HS-5 (cell line): ENCODE measurements at places on chromosomes 16 and 17.

- DNase-seq = peak; percentile 30
Observed at GRCh38 chr17:46191322-46192188, 1.7 kb downstream of the KANSL1 start.

DNA sequence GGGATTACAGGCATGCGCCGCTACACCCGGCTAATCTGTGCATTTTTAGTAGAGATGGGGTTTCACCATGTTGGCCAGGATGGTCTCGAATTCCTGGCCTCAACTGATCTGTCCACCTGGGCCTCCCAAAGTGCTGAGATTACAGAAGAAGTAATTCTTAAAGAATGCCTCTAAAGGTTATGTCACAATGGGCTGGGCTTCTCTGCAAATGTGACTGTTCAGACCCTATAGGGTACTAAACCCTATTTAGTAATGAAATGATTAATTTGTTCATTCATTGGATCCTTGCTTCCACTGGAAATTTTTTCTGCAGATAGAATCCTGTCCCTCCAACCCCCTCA is 108.8 kb upstream of the CORO6 start:
- DNase-seq = no peak

DNA sequence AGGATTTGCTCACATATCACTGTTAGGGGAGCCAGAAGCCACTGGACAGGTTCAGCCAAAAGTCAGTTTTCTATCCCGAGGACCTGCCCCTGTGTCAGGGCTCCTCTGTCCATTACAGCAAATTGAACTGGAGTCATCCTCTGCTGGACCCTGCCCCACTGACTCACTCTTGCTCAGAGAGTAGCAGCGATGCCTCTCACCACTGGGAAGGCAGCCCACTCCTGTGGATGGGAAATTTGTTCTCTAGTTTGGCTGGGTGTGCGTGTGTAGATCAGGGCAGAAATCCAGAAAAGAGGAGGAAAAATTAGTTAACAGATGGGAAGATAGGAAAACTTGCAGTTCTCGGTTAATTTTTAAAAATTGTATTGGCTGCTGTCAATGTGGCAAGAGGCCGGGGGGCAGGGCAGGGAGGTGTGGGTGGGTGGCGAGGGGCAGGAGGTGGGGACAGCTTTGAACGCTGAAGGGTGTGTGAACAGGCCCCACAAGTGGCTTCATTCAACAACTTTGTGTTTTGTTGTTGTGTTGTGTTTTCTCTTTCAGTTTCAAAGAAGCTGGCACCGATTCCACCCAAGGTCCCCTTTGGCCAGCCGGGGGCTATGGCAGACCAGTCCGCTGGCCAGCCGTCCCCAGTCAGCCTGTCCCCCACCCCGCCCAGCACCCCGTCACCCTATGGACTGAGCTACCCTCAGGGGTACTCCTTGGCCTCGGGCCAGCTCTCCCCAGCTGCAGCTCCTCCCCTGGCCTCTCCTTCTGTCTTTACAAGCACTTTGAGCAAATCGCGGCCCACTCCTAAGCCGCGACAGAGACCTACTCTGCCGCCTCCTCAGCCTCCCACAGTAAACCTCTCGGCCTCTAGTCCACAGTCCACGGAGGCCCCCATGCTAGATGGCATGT is 33.6 kb downstream of the ELAC2 start:
- peak; percentile 42 for DNase-seq

- no peak for DNase-seq
Observed at GRCh38 chr17:28227316-28228108, 91.5 kb upstream of the TMEM97 start.

- DNase-seq = no peak
Observed at GRCh38 chr17:76327696-76328095, 19.6 kb upstream of the QRICH2 start.

- DNase-seq = no peak
Observed at GRCh38 chr17:47735536-47736011, 2.5 kb downstream of the TBX21 start.

DNA sequence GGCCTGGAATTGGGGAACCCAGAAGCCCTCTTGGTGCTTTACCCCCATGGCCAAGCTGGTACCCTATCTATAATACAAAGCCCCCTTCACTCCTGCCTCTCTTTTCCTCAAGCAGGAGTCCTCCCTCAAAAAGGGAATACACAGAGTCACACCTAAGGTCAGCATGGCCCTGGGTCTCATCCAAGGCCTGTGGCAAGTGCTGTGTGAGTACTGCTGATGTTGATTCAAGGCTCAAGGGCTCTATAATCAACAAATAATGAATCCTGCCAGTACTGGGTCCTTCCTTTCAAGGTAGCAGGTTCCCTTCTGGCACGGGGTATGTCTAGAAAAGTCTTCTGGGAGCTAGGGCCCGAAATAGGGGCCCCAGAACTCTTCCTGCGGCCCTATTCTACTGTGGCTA is 187.3 kb downstream of the CYB561 start:
- DNase-seq = no peak

DNA sequence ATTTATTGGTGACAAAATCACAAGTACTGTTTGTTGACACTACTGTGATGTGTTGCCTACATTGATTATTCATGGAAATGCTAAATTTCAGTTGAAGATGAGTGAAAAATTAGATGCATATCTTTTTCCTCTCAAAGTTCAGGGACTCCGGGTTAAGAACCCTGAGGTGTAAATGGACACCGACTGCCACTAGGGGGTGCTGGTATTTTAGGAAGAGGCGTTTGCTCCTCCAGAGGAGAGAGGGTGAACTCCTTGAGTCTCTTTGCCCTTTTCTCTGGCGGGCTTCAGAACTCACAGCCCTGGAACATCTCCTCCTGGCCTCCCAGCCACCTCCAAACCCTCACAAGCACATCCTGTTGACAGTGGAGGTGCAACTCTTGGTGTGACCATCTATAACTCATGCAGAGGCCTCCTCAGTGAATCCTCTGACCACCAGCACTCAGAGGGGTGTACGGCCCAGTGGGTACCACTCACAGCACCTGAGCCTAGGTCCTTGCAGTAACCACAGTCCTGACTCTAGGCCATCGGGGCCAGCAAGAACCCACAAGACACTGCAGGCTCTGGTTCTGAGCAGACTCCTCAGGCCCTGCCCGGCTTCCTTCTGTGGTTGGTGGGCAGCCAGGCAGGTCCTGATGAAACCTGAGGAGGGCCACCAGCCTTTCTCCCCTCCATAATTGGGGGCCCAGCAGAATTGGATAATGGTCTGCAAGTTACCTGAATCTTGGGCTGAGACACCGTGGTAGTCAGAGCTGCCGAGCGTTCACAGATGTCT is 26.2 kb upstream of the PIK3R5 start:
- DNase-seq = peak; percentile 8

- DNase-seq = no peak
Observed at GRCh38 chr16:30519120-30520049, 7.0 kb downstream of the ZNF768 start.

GRCh38 chr16:76755496-76755895 is 435.5 kb upstream of the MON1B start:
- DNase-seq = no peak

DNA sequence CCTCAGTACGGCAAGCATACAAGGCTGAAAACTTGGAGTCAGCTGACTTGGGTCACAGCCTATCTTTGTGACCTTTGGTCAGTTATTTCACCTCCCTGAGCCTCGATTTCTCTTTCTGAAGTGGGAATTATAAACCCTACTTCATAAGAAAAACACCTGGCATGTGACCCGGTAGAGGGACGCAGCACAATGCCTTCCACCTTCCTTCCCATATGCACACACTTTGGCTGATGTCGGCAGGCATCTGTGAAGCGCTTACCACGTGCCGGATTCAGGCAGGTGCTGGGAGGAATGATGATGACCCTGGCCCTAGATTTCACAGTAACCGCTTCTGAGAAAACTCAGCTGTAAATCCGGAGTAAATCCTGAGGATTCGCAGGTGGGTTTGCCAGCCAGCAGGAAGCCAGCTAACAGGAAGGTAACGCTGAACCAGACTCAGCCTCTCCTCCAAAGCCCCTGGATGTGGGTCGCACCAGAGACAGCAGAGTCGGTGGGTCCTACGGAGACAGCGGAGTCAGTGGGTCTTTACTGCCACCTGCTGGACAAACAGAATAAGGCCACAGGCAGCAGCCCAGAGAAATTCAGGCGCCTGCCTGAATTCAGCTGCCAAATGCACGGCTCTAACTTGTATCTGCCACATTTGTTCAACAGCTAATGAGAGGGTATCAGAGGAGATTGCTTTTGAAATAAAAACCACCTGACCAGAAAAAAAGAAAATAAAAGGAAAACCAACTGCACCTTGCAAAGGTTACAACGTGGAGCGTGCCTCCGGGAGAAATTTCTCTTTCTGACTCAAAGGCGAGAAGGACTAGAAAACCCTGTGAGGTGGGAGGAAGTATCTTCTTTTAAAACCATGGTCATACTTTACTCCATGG is 16.6 kb downstream of the COPRS start:
- no peak for DNase-seq

- DNase-seq = no peak
Observed at GRCh38 chr17:42677921-42678781, 1.4 kb upstream of the PLEKHH3 start.

- no peak for DNase-seq
Observed at GRCh38 chr16:58128711-58129096, 477 bp downstream of the CFAP20 start.

DNA sequence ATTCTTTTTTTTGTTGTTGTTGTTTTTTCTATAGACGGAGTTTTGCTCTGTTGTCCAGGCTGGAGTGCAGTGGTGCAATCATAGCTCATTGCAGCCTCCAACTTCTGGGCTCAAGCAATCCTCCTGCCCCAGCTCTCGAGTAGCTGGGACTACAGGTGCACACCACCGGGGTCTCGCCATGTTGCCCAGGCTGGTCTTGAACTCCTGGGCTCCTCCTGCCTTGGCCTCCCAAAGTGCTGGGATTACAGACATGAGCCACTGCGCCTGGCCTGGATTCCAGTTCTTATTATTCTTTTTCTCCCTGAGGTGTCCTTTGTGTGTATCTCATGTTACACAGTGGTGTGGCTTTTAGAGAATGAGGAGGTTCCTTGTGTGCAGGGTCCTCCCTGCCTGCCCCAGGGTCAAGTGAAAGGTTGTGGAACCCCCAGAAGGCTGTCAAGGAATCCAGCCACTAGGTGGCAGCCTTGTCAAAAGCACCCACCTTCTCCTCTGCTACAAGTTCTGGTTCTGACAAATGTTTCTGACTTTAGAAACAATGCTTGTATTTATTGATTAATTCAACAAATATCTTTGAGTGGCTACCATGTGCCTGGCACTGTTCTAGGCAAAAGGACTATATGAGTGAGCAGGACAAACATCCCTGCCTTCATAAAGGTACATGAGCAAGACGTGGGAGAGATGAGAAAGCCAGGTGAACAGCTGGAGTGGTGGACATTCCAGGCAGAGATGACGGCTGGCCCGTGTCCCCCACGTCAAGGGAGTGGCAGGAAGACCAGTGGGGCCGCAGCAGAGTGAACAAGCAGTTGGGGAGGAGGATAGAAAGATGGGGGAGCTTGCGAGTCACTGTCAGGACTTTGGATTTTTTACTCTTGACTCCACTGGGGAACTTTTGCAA is 112.4 kb downstream of the SPECC1 start:
- DNase-seq = peak; percentile 40

GRCh38 chr17:50210240-50211225 is 9.1 kb upstream of the COL1A1 start:
- peak; percentile 95 for DNase-seq

- no peak for DNase-seq
Observed at GRCh38 chr17:1865252-1866037, 35.6 kb downstream of the RPA1 start.

DNA sequence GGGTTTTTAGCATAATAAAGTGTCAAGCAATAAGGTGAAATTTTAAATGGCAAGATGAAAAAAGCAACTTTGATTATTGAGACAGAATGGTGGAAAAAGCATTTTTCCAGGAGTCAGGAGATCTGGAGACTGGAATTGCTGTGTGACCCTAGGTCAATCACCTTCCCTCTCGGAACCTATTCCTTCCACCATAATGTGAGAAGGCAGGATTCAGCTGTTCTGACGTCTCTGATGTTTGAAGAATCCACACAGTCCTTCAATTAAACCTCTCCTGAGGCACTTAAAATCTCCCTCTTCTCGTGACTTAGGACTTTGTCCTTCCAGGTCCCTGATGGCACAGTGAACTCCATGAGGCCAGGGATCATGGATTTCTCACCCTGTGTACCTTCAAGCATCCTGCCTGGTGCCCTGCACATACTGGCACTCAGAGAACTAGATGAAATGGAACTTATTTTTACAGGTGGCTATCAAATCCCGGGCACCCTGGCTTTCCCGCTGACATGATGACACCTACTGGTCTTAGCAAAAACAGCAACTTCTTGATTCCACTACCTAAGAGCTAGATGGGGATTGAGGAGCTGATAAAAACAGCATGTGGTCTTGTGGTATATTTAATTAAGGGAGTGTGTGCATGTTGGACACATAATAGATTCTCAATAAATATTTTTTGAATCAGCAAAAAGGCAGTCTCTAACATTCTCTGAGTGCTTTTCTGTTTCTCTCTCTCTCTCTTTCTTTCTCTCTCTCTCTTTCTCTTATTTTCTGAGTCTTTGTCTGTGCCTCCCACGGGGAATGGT is 2.3 kb upstream of the CCDC182 start:
- DNase-seq = peak; percentile 16

GRCh38 chr16:51056331-51056730 is 94.7 kb downstream of the SALL1 start:
- no peak for DNase-seq

GRCh38 chr17:41666708-41667279 is 21.9 kb upstream of the EIF1 start:
- no peak for DNase-seq

DNA sequence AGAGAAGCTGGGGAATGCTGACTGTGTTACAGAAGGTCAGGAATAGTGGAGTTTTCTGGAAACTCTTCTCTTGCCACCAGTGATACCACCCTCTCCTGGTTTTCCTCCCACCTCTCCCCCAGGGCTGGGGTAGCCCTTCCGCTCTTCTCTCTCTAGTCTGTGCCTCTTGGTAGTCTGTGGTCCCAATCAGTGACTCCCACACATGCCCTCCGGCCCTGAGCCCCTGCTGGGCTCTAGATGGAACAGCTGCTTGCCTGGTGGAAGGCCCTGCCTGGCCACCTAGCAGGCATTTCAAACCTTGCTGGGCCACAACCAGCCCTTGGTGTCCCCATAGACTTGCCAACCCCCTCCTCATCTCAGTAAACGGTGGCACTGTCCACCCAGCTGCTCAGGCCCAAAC is 15.2 kb upstream of the MTSS2 start:
- DNase-seq = no peak

DNA sequence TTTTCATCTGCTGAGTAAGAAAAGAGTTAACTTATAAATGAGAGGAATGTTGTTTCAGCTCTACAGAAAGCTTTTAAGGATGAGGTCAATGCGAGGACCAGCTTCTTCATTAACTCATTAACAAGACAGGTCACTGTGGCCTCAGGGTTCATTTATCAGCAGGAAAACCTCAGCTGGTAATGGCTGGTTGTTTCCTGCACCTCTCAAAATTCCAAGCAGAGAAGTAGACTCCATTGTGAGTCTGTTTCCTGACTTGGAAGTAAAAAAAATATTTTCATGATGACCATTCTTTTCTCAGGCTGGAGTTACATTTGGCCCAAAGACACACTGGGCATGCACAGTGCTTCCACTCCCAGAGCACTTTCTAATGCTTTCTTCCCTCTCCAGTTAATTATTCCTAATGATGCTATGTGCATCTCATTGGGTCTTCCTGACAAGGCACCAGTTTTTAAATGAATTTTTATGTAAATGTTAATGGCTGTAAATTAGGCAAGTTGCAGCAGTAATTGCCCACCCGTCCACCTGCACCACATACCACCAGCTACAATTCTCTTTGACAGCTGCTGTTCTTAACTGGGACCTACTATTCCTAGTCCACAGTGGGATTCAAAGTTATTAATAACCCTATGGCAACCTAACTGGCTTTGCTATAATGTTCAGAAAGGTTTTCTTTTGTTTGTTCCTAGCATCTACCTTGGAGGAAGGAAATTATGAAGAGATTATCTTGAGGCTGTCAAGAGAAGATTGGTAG is 89.5 kb upstream of the BCAR1 start:
- peak; percentile 30 for DNase-seq

- DNase-seq = no peak
Observed at GRCh38 chr16:80372341-80372740, 168.5 kb upstream of the DYNLRB2 start.
